ENCODE measurements at places on chromosomes 5 and 9.

- DNase-seq = no peak
Measured at GRCh38 chr5:9877488-9877887, 247.3 kb upstream of the TAS2R1 start.

DNA sequence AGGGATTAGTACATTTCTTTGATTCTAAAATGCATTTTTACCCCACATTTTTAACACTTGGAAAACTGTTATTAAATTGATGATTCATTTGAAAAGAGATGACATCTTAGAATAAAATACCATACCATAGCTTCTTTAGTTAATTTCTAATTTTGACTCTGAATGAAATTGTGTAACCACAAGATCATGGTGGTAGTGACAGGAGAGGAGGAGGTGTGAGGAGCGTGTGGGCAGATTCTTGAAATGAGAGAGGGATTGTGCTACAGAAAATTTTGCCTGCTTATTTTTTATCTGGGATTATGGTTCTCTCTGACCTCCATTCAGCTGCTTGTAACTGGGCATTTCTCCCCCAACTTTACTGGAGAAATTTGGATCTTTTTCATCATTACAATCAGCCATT, 173.3 kb upstream of the CLINT1 start:
- no peak for DNase-seq

- no peak for DNase-seq
Measured at GRCh38 chr5:59709846-59710245, 183.7 kb downstream of the PDE4D start.

GRCh38 chr5:52673495-52673894, 114.2 kb upstream of the ITGA1 start:
- DNase-seq = no peak

- no peak for DNase-seq
Measured at GRCh38 chr9:21520501-21521228, 38.6 kb upstream of the IFNE start.

- DNase-seq = no peak
Measured at GRCh38 chr9:78575081-78575480, 278.2 kb downstream of the PSAT1 start.

DNA sequence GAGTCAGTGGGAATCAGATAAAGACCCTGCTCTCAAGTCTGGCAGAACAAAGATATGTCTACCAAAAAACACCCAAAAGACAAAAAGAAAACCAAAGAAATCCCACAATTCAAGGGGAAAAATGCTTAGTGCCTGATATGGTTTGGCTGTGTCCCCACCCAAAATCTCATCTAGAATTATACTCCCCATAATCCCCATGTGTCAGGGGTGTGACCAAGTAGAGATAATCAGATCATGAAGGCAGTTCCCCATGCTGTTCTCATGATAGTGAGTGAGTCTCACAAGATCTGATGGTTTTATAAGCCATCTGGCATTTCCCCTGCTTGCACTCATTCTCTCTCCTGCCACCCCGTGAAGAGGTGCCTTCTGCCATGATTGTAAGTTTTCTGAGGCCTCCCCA, 13.4 kb downstream of the FBXO10 start:
- no peak for DNase-seq

DNA sequence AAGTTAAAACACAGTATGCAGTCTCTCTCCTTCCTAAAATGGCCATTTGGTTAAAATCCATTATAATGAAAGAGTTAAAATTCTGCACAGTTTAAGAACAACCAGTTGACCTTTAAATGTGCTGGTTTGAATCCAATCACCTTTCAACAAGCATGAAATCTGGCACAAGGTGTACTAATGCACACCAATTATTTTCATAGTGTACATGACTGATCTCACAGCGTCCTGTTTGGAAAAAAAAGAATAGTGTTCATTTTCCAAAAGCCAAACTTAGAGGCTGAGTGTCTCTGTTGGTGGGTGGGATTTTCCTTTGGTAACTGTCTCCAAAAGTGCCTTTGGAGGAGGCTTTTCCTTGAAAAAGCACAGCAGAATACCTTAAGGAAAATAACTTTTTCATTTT, 180.6 kb downstream of the DEPDC1B start:
- no peak for DNase-seq

DNA sequence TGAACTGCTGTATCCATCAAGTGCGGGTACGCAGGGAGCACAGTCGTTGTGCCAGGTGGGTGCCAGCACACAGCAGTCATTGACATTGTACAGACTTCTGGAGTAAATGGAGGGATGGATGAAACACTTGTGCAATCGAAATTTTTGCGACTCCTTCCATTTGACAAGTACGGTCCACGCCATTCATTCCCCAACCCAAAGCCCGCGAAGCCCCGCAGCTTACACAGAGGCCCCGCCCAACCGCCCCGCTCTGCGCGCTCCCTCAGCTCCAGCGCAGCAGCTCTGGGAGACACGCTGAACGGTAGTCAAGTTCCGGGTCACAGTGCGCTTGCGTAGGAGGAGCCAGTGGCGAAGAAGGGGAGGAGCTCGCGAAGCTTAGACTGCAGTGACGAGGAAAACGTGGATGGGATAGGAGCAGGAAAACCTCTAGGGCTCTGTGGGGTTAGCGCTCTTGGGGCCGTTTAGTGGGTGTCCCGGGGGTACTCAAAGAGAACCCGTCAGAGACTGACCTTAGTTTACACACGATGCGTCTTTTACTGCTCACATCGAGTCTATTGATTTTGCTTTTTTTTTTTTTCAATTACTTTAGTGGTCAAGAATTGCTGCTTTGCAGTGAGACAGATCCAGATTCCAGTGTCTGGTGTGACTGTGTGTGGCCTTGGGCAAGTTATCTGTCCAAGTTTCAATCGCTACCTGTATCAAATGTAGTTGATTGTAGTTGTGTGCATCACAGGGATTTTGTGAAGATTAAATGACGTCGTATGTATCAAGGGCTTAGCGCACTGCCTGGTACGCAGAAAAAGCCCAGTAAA, 15.3 kb upstream of the MSANTD3 start:
- DNase-seq = peak; percentile 82

GRCh38 chr5:76257225-76257833, 145.8 kb upstream of the IQGAP2 start:
- DNase-seq = no peak

DNA sequence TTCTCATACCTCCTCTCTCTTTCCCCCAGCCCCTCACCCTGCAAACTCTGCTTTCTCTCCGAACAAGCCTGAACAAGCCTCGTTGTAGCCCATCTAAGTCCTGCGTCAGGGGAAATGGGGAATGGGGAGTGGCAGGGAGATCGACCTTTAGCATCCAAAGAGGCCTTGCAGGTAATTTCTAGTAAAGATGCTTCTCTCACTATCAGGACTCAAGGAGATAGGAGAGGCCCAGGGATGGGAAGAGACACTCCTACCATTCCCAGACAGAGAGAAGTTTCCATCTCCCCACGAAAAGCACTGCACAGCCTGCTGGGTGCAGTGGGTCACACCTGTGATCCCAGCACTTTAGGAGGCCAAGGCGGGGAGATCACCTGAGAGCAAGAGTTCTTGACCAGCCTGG, 44.4 kb upstream of the CTNNA1 start:
- DNase-seq = no peak

- no peak for DNase-seq
Measured at GRCh38 chr9:3043369-3043768, 199.5 kb upstream of the PUM3 start.

- no peak for DNase-seq
Measured at GRCh38 chr9:107008011-107008410, 145.0 kb downstream of the ZNF462 start.

- DNase-seq = no peak
Measured at GRCh38 chr9:35867538-35867937, 2.7 kb downstream of the OR13J1 start.

GRCh38 chr5:113809626-113810025, 296.1 kb downstream of the YTHDC2 start:
- no peak for DNase-seq

GRCh38 chr9:37201581-37201980, 81.2 kb downstream of the ZCCHC7 start:
- no peak for DNase-seq

DNA sequence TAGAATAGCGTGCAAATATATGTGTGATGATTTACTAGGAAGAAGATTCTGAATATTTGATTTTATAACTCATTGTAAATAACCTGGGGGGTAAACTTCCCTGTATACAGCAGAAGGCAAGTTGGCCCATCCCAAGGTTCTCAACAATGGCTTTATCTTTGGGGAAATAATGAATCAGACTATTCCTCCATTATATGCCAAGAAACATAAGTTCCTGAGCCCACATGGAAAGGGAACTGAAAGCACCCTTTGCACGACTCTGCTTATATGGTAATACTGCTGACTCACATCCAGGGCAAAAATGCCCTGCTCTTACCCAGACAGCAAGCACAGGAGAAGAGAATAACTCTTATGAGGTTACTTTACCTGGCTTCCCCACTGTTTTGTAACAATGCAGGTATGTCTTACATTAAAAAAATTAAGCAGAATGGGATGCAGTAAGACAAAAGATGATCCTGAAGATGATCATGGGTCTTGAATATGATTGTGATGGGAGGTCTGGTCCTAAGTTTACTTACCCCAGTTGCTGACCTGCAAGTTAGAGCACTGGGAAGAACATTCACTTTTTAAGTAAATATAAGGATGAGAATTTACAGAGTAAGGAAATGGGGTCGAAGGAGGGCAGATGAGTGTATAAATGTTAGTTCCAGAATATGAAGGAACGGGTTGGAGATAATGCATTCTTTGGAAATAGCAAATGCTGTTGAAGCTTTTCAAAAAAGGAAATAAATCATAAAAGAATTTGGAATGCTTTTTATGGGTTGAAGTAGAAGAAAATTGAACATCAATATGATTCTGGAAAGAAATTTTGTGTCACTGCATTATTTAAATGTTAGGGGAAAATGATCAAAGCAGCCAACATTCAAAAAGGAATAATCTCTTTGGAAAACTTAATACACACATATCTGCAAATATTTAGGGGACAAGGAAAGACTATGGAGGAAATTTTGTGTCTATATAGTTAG, 428.4 kb upstream of the MPDZ start:
- no peak for DNase-seq

DNA sequence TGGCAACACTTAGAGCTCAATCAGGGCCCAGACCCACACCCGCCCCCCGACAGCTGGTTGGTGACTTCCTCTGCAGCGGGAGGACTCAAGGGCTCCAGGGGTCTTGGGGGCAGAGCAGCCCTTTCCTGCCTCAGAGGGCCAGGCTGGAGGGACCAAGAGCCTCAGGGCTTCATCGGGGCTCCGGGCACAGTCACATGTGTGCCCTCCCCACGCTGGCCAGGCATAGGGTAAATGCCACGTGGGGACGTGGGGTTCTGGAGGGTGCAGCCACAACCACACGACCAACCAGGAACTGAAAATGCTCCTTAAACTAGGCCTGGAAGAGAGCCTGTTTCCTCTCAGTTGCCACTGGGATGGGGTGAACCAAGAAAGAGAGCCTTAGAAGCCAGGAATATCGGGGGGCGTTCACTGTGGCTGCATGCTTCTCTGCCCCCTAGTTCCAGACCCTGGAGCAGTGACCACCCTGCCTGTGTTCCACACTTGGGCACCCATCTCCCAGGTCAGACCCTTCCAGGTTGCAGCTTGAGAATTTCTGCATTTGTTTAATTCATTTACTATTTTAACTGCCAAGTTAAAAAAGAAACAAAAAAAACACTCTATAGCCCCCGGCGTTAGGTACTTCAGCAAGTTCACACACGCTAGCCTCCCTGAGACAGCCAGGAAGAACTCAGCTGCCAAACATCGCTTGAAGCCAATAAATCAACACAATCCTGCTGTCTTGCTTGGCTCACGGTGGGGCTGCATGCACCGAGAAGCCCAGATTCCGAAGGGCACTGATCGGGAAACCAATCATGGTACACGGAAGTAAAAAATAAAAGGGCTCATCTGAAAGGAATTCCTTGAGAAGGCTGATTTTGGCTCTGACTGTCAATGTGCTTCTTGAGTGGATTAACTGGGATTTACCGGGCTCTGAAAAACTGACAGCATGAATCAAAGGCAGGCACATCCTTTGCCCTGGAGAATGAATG, 56.1 kb upstream of the PHYKPL start:
- no peak for DNase-seq

- no peak for DNase-seq
Measured at GRCh38 chr5:172769616-172770373, 1.2 kb downstream of the DUSP1 start.

DNA sequence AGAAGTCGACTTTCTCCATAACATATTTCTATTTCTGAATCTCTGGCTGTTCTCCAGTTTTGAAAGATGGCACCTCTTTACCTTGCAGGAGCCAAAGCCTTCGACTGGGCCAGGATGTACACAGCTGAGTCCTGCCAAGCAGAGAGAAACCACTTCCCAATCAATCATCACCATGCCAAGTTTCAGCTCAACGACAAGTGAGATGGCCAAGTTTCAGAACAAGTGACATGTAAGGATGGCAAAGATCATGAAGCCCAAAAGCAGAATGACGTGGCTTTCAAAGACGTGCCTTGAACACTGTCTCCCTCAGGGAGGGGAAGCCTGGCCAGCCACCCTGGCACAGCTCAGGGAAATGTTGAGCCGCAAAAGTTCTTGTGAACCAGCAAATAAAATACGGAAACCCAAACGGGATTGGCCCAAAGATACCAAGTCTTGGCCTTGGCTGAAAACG, 17.7 kb downstream of the STK10 start:
- DNase-seq = no peak

DNA sequence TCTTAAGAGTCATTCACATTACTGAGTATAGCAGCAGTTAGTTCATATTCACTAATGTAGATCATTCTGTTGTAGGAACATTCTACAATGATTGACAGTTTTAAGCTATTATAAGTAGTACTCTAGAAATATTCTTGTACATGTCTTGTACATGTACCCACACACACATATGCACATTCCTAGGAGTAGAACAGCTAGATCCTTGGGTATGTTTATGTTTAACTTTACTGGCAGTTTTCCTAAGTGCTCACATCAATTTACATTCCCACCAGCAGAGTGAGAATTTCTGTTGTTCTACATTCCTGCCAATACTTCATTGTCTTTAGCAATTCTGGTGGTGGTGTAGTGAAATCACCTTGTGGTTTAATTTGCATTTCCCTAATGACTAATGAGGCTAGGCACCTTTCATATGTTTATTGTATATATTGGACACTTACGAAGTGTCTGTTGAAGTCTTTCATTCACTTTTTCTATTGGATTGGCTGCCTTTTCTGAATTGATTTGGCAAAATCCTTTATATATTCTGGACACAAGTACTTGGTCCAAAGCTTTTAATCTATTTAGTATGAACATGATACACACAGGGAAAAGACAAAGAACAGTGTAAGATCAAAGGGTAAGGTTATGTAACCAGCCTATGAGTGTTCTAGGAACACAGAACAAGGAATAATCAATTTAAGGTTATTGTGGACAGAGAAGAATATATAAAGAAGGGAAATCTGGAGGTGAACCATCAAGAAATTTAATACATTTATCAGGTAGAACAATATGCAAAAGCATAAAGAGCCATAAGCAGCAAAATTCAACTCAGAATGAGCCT, 95.6 kb downstream of the MLLT3 start:
- no peak for DNase-seq

GRCh38 chr9:129587487-129588262, 33.2 kb downstream of the C9orf50 start:
- no peak for DNase-seq

DNA sequence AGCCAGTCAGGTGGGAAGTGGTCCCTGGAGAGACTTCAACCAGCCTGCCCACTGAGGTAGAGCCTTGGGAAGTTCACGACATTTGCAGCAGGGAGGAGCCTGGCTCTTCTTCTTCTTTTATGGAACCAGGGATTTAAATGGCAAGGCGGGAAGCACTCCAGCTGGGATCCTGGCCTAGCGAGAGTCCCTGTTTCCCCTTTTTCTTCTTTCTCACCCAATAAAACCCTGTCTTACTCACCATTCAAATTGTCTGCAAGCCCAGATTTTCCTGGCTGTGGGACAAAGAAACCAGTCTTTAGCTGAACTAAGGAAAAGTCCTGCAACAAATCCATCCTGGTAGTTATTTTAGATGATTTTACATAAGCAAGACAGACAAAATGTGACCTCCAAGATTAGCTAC, 503.7 kb downstream of the CDH10 start:
- DNase-seq = no peak
